ENCODE measurements at places on chromosomes 12 and 14. TPM values are rescaled to one million over a fixed set of nuclear protein-coding genes. Genes with fewer than 3 reads are reported as not detected.

- peak; percentile 68 for DNase-seq
These were observed 87.6 kb downstream of the SLC15A5 start for GRCh38 chr12:16189849-16190248.

DNA sequence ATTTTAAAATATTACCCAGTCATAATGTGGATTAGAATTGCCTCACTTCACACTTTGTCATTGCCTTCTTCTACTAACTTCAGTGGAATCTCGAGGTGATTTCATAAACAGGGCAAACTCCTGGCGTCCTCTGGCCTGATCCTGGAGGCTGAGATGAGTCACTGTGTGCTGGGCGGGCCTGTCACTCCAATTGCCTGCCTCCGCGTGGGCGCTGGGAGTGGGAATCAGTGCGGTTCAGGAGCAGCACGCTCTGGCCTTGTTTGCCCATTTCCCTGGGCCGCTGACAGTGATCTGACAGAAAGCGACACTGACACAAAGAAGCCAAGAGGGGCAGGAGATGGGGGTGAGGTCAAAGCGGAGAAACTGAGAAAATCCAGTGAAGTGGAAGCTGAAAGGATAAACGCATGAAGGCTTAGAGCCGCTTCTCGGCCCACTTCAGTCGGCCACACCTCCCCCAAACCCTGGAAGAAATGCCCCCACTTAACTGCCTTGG lies 29.7 kb downstream of the LGR5 start:
- DNase-seq, result peak; percentile 31

- no peak for DNase-seq
These were observed 33.4 kb upstream of the TMTC1 start for GRCh38 chr12:29816874-29817725.

- peak; percentile 35 for DNase-seq
These were observed at the start of gene ARHGEF25 for GRCh38 chr12:57611108-57611826. Gene ARHGEF25 (plus strand): TSS chr12:57611435. CDS start chr12:57611895, 460 bp downstream.

DNA sequence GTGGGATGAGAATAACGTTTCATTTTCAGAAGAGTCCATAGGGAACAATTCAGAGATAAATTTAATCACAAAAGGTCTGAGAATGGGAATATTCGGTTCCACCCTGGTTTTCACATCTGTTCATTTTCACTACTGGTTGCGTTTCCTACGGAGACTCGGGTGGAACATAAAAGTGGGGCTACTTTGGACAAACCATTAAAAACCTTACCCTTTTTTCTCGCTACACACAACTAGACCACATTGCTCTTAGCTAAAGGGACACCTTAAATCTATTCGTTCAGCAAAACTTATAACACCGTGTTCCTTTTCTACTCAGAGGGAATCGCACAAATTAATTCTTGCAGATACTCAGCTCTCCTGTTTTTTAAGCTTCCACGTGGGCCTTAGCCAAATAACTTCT lies 1.0 kb upstream of the SUDS3 start:
- DNase-seq, result no peak

DNA sequence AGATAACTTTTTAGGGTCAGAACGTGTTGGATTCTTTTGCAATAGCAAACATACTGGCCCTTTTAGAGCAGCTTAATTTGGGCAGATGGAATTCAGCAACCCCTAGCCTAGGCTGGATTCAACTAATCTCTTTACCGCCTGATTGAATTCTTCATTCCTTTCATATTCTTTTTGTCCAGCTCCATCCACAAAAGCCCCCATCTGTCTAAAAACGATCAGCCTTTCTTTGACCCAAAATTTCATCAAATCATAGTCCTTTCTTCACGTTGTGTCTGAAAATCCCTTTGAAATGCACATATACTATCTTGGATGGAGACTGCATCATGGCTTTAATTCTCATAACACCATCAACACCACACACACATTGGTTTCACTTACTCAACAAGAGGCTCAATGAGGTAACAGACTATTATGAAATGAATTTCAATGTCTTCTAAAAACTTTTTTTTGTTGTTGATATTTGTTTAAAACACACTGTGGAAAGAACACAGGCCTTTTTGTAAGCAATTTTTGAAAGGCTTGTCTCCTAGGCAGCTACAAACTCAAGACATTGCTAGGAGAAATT lies 128.0 kb upstream of the EEA1 start:
- no peak for DNase-seq

DNA sequence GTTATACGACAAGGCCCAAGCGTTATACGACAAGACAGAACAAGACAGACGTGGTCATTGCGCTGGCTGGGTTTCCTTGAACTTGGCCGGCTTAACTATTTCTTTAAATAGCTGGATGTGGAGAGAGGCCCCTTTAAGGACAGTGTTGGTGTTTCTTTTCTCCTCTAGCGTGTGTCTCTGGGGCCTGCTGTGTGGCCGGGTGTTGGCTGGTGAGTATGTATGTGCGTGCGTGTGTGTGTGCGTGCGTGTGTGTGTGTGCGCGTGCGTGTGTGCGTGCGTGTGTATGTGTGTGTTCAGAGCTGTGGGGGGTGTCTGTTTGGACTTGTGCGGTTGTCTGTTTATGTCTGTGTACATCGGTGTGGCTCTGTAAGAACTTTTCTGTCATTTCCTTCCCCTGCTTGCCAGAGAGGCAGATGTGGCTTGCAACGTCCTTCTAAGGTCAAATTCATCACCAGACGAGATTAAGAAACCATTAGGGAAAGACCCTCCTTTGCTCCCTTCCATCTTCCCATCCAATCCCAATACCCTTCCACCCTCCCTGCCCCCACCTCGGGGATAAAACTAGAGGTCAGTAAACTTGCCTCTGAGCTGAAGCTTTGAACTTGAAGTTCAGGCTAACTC lies 78.6 kb upstream of the TBX3 start:
- DNase-seq, result no peak

DNA sequence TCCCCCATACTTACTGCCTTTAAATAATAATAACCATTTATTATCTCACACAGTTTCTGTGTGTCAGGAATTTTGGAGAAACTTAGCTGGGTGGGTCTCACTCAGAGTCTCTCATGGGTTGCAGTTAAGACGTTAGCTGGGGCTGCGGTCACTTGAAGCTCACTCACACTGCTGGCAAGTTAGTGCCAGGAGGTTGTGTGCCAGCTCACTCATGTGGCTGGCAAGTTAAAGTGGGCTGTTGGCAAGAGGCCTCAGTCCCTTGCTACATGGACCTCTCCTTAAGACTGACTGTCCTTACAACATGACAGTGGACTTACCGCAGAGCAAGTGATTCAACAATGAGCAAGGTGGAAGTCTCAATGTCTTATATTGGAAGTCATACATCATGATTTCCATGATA lies 61.3 kb upstream of the AVPR1A start:
- DNase-seq, result no peak

- DNase-seq, result no peak
These were observed 241.3 kb upstream of the DAAM1 start for GRCh38 chr14:58947156-58947555.

GRCh38 chr12:4769073-4769472 lies 48.9 kb downstream of the GALNT8 start:
- no peak for DNase-seq

GRCh38 chr12:6340032-6340638 lies 1.7 kb downstream of the TNFRSF1A start:
- no peak for DNase-seq

- no peak for DNase-seq
These were observed 86.2 kb upstream of the CSRP2 start for GRCh38 chr12:76964784-76965571.

SMOC1 gene
- total RNA-seq, result not detected

JDP2 gene
- 8.2 TPM for total RNA-seq

JPH4 gene
- not detected for total RNA-seq

CNTN1 gene
- not detected for total RNA-seq

CDCA3 gene
- 92.0 TPM for total RNA-seq

SIRT4 gene
- 0.98 TPM for total RNA-seq

USP15 gene
- total RNA-seq, result 46.1 TPM

INTS13 gene
- total RNA-seq, result 61.8 TPM

OR11H7 gene
- total RNA-seq, result not detected

DDX54 gene
- 309 TPM for total RNA-seq
